CMK (cell line): ENCODE measurements at places on chromosomes 12 and 14.

- no peak for DNase-seq
Observed at GRCh38 chr14:77322250-77322902, 1.5 kb downstream of the GSTZ1 start.

DNA sequence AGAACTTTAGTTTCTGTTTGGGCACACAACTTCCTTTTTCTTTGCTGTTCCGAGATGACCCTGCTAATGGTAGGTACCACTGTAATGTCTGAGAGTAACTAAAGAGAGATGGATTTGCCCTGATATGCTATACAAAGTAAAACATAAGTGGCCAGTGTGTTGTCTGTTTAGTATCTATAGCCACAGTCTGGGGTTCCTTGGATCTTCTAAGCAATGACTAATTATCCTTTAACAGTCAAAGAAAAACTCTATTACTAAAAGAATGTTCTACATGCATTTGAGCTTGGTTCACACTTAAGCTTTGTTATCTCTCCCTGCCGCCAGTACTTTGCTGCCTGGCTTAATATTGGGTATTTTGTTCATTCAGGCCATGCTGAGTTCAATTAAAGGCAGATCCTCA is 1051.9 kb upstream of the FLRT2 start:
- DNase-seq = no peak

DNA sequence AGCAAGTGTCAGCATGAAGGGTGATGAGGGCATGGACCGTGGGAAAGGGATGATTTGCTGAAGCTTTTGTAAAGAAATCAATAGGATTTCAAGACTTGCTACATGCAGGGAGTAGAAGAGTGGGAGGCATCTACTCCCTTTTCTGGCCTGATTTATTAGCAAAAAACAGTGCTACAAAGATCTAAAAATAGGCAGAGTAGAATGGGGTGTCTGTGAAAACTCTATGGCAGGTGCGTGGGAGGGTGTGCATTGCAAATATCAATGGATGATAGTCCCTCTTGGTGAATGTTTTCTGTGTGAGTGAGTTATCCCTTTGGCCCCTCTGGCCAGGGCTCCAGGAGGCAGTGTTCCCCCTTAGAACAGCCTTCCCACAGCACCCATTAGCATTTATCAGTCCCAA is 139.0 kb downstream of the SMOC1 start:
- DNase-seq = no peak

- DNase-seq = no peak
Observed at GRCh38 chr14:35332517-35333263, 40.5 kb downstream of the PSMA6 start.

GRCh38 chr12:89863968-89864367 is 155.3 kb upstream of the ATP2B1 start:
- DNase-seq = no peak

GRCh38 chr12:88310069-88310468 is 168.0 kb downstream of the TMTC3 start:
- no peak for DNase-seq
